ENCODE measurements at places on chromosomes 5 and 9.

- no peak for ATAC-seq
Observed at GRCh38 chr5:36641431-36641830, 35.0 kb downstream of the SLC1A3 start.

GRCh38 chr5:173318881-173319620, 9.2 kb downstream of the STC2 start:
- ATAC-seq = no peak

DNA sequence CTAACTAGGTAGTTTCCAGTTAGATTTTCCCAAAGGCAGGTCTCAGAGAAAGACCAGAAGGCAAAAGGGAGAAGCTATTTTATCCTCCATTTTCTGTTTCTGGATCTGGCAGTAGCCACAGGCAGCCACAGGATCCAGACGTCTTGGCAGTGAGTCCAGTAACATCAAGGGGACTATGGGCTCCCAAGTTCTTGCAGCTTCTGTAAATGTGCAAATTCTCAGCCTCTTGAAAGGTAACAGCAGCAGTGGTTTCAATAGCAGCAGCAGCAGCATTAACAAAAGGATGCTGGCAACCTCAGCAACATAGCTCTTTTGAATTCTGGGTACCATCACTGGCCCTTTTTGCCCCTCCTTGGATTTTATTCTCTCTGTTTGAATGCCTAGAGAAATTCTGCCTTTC, 27.1 kb upstream of the IL33 start:
- no peak for ATAC-seq

DNA sequence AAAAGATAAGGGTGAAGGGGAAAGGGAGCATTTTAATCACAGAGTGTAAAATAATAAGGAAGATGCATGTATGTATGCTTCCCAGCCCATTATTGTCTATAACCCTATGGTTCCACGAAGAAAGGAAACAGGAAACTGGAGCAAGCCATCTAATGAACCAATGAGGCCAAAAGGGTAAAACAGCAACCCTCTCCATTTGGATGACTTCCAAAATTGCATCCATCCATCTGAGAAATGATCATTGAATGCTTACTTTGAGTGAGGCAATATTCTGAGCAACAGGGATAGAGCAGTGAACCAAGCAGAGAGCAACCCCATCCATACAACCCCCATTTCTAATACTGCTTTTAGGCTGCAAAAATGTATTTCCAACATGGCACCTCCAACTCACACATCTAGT, 46.9 kb downstream of the ARL15 start:
- ATAC-seq = no peak

GRCh38 chr9:69549310-69550202, 122.6 kb downstream of the APBA1 start:
- peak; percentile 29 for ATAC-seq
